ENCODE measurements at places on chromosomes 5 and 9.

DNA sequence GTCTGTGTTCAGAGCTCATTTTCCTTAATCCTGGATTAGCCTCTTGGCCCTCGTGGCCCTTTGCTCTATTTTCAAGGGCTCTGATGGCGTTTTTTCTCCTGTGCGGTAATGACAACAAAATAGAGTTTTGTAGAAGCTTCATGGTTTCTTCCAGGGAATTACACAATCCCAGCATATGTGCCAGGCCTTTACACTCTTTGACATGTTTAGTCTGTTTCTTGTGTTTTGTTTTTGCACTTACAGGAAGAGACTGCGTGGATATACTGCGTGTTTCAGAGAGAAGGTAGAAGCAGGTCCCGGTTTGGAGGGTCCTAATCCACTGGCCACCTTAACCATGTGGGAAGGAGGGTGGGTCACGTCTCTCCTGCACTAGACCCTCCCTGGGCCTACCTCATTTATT lies 400.2 kb upstream of the IRX4 start:
- DNase-seq = no peak

DNA sequence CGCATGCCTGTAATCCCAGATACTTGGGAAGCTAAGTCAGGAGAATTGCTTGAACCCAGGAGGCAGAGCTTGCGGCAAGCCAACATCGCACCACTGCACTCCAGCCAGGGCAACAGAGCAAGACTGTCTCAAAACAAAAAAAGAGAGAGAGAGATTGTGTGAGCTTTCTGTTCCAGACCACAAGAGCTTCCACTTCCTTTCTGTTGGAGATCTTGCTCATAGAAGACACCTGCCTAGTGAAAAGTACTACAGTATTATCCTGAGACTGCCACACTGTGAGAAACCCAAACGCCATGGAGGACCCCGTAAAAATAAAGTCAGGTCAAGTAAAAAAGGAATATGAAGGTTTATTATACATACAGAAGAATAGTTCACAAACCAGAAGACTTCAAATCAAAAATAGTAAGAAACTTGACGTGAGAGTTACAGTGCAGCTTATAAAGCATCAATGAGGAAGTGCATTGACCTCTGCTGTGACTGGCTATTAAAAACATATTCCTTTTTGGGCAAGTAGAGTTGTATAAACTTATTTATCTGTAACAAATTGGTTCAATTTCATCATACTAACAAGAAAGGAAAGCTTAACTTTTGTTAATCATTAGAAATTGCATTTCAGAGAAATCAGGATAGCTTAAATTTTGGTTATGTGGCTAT lies 4.3 kb upstream of the EMB start:
- DNase-seq = no peak

GRCh38 chr5:172494630-172495505 lies 40.5 kb upstream of the SH3PXD2B start:
- DNase-seq = no peak

- DNase-seq = no peak
Measured at GRCh38 chr9:109652112-109652511, 127.9 kb upstream of the PALM2AKAP2 start.

- no peak for DNase-seq
Measured at GRCh38 chr9:73536403-73536802, 384.7 kb downstream of the ANXA1 start.

DNA sequence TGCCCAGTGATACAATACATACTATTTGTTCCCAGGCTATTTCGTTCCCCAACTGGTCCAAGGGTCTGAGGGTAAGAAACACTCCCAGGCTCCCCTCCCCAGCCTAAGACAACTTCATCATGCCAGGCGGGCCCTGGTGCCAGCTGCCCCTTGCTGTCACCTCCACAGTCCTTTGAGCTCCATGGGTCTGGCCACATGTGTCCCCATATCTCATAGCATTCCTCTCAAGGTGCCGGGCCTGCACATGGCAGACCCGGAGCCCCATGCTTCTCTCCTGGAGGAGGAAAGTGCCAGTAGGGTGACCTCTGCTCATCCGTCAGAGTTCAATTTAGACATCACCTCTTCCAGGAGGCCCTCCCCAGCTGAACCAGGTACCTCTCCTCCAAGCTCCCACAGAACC lies 120.5 kb downstream of the C5orf15 start:
- DNase-seq = no peak

- DNase-seq = no peak
Measured at GRCh38 chr9:125183054-125183453, 6.5 kb downstream of the PPP6C start.

DNA sequence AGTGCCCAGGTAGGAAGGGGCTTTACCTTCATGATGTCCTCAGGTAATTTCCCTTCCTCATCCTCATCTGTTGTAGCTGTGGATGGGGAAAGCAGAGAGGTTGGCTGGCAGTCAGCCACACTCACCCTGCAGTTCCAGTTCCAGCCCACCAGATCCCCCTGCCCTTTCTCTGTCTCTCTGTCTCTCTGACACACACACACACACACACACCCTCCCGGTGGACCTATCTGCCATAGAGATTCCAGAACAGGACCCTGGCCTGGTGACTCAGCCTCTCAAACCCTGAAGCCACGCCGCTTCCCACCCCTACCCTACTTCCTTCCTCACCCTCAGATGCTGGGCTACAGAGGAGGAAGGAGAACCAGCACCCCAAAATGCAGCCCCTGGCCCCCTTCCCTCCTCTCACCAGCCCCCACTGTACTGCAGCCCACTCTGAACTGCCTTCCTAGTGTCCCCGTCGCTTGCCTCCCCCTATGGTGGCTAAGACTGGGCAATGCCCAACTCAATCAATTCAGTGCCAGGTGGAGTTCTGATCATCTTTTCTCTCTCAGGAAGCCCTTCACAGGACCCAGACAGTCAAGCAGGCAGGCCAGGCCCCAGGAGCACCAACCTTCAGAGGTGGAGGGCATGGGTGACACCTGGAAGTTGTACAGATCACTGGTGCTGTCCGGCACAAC lies 4.8 kb downstream of the IRF1 start:
- no peak for DNase-seq

GRCh38 chr5:10479154-10479721 lies 37.6 kb downstream of the ROPN1L start:
- peak; percentile 59 for DNase-seq
